ENCODE measurements at places on chromosomes 3 and 15.

DNA sequence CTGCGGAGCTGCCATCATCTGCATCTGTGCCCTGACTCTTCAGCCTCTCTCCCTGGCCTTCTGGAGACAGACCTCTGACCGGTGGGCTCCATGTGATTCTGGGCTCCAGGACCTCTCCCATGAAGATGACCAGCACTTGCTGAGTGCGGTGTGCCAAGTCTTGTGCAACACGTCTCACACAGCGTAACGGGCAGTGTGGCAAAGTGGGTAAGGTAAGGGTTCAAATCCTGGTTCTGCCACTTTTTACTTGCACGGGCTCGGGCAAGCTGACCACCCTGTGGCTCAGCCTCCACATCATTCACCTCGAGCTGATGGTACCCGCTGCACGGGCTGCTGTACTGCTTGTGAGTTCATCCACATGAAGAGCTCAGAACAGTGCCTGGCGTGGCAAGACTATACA lies 6.5 kb upstream of the SYNM start:
- DNase-seq: no peak

DNA sequence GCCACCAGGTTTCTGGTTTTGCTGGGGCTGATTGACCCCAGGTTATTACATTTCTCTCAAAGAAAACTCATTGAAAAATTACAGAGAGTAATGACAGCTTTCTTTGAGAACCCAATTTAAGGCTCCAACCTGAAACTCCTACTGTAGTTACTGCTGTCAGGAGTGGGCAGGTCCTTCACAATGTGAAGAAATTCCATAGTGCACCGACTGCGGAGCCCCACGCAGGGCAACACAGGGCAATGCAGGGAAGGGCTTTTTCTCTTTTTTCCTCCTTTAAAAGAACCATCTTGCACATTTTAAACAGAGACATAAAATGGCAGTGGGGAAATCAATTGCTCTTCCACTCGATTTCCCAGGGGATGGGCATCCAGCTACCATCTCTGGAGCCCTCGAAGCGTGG lies 74.3 kb downstream of the NUP210 start:
- no peak for DNase-seq

DNA sequence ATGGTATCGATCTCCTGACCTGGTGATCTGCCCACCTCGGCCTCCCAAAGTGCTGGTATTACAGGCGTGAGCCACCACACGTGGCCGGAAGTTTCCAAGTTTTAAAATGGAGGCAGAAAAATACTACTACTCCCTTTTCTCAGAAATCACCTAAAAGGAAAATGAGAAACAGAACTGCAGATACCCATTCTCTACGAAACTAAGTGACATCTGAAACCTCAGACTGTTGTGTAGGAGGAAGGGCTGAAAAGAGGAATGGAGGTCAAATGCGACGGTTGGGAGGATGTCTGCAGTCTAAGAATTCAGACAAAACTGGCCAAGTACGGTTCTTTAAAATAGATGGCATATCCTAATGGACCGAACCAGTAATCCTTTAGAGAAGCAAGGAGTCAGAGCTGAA lies 24.1 kb downstream of the WDR48 start:
- DNase-seq: no peak

GRCh38 chr3:70557976-70558375 lies 245.5 kb upstream of the MDFIC2 start:
- DNase-seq: no peak

GRCh38 chr15:79032656-79033055 lies 57.9 kb downstream of the RASGRF1 start:
- DNase-seq: no peak
